ENCODE measurements at places on chromosomes 1 and 21.
A peak's percentile ranks its signal among the peaks of the same experiment; 100 is the strongest.

DNA sequence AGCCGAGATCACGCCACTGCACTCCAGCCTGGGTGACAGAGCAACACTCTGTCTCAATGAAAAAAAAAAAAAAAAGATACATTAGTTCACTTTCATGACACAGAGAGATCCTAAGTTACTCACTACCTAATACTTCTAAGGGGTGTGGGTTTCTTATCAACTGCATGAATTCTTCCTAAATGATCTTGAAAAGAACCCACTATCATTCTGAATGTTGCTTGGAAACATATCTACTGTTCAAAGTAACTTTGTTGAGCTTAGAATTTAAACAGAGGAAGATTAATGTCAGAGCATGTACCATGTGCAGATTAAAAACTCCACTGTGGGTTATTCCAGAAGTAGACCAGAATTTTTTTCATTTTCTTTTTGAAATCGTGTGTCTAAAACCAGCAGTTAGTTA is 241.5 kb downstream of the LTN1 start:
- DNase-seq: no peak

GRCh38 chr1:184426278-184426674 is 39.4 kb downstream of the C1orf21 start:
- no peak for DNase-seq

DNA sequence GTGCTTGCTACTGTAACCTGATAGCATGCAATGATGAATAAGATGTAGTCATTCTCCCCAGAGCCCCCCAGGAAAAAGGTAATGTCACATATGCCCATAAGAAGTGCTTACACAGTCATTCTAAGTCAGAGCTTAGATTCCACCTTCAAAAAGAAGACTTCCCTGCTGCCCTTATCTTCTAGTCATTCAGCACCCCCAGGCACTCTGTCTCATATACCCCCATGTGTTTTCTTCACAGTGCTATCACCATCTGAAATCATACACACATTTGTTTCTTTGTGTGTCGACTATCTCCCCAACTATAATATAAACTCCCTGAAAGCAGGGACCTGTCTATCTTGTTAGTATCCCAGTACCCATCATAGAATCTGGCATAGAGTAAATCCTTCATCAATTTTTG is 16.2 kb upstream of the OTUD3 start:
- no peak for DNase-seq

DNA sequence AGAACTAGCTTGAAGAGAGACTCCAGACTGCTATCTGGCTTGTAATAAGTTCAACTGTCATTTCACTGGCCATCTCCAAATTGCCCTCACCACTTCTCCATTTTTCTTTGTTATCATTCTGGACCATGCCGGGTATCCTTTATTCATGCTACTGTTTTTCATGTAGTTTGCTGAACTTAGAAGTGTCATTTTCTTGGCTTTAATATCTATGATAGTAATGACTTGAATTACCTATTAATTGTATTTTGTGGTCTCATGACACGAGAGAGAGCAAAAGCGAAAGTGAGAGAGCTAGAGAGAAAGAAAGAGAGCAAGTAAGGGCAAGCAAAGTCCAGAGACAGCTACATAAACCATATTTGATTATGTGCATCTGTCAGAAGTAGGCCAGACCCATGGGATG is 184.9 kb upstream of the ATP1B1 start:
- no peak for DNase-seq

DNA sequence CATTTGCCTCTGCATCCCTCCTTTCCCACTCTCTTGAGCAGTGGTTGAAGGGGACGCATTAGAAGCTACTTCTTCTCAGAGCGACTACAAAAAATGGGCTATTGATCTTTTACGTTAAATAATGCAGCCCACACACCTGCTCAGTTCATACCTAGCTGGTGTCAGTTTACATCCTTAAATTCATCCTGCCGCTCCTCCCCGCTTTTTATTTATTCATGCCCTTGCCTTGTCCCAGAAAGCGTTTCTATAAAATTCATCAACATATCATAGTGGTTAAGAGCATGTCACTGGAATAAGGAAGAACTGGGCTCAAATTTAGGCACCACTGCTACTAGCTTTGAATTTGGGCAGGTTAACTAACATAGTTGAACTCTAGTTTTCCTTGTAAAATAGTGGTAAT is 66.0 kb upstream of the TINAGL1 start:
- DNase-seq: no peak

DNA sequence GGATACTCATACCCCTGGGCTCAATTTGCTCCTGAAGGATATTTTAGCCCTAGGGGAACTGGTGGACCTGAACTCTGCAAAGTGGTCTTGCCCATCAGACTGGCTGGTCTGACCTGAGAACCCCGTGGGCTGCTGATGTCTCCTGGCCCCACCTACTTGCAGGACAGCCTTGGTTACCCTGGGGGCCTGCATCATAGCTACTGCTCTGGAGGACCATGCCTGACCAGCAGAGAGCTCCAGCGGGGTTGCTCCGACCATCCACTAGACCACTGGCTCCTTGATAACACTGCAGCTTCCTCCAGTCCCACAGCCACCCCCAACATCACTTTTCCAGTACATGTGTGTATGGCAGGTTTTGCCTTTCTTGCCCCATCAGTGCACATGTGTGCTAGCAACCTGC is 331.6 kb upstream of the BRINP3 start:
- no peak for DNase-seq

DNA sequence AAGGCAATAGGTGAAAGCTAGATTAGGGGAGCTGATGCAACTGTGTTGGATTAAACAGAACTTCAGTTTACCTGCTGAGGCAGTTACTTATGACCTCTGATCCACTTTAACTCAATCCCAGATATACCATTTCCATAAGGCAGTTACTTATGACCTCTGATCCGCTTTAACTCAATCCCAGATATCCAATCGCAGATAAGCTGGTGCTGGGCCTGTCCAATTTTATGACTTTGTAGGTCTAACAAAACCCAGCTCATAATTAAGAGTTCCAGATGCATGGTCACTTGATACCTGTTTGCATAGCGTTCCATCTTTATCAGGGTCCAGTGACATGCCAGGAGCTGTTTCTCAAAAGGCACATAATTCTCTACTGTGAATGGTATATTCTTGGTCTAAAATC is 396.0 kb downstream of the AGBL4 start:
- DNase-seq: no peak

GRCh38 chr1:247453245-247453644 is 4.7 kb downstream of the OR2B11 start:
- DNase-seq: no peak

DNA sequence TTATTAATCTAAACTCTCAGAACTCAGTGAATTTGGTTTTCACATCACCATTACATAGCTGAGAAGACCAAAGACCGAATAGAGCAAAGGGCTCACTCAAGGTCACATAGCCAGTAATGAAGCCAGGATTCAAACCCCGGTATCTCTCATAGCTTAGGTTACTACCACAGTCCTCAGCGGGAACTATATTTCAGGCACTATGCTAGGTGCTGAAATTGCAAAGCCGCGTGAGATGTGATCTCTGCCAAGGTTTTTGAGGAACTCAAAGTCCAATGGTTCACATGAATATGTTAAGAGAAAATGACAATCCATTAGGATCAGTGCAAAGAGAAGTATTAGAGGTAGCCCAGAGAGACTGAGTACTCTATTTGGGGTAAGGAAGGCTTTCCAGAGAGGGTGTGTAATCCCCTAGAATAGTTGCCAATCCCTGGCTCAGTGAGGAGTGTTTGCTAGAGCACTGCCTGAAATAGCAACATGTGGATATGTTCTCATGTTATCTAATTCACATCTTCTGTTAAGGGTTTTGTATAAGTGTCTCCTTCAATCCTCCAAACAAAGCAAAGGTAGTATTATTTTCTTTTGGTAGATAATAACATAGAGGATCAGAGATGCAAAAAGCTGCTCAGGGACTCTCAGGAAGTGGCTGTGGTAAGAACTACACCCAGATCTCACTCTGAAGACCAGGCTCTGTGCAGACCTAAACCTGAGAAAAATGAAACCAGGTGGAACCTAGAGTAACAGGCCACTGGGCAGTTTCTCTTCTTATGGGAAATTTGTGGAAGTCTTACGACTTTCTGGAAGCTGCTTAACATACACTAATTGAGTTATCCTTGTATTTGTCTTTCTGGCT is 93.1 kb upstream of the C8B start:
- DNase-seq: no peak

GRCh38 chr1:246784621-246785493 is 60.6 kb downstream of the SCCPDH start:
- peak; percentile 27 for DNase-seq

GRCh38 chr1:84121360-84121759 is 22.7 kb upstream of the PRKACB start:
- no peak for DNase-seq

DNA sequence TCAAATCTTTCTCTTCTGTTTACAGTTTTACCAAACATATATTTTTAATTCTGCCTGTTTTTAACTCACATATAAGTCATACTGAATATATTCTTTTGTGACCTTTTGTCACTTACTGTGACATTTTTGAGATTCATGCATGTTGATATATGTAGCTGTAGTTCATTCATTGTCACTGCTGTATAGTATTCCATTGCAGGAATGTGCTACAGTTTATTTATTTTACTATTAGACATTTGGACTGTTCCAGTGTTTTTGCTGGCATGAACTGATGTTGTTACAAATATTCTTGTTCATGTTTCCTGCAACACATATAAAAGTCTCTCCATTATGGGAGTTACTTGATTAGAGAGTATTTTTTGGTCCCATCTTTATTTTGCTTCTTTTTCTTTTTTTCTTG is 174.9 kb downstream of the DHRS3 start:
- no peak for DNase-seq

DNA sequence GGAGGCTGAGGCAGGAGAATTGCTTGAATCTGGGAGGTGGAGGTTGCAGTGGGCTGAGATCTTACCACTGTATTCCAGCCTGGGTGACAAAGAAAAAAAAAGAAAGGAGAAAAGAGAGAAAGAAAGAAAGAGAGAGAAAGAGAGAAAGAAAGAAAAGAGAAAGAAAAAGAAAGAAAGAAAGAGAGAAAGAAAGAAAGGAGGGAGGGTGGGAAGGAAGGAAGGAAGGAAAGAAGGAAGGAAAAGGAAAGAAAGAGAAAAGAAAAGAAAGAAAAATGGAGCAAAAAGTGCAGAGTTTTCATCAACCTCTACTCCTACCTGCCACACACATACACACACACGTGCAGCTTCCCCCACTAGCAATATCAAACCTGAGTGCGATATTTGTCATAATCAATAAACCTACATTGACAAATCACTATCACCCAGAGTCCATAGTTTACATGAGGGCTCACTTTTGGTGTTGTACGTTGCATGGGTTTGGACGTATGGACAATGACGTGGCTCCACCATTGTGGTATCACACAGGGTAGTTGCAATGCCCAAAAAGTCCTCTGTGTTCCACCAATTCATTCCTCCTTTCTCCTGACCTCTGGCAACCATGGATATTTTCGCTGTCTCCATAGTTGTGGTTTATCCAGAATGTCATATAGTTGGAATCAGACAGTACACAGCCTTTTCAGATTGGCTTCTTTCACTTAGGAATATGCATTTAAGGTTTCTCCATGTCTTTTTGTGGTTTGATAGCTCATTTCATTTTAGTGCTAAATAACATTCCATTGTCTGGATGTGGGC is 36.5 kb downstream of the EVA1C start:
- no peak for DNase-seq

GRCh38 chr1:165444897-165445370 is at the start of gene RXRG:
TSS of gene RXRG (minus strand) at chr1:165445126. CDS start at chr1:165444893, 233 bp downstream.
- DNase-seq: peak; percentile 66

DNA sequence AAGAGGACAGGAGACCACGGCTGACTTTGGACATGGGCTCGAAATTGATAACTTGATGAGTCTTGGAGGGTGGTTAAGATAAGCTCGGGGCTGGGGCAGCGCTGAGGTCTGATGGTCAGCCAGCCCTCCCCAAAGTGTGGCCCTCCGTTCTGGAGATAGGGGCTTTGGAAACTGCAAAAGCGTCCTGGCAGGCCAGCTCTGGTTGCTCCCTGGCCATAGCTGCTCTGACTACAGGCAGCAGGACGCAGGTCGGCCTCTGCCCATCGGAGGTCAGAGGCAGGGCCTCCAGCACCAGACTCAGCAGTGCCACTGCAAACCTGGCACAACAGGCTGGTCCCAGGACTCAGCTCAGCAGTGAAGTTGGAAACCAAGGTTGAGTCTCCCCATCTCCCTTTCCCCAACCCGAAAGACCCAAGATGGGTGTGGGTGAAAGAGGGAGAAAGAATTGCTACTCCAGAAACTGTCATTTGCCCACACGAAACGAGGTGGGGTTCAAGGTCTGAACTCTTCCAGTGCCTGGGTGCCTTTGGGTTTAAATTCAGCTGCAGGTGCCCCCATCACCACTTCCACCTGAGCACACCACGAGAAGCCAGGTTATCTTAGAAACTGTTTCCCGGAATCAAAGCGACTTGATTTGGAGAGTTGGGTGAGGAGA is 4.8 kb downstream of the SIM2 start:
- no peak for DNase-seq

DNA sequence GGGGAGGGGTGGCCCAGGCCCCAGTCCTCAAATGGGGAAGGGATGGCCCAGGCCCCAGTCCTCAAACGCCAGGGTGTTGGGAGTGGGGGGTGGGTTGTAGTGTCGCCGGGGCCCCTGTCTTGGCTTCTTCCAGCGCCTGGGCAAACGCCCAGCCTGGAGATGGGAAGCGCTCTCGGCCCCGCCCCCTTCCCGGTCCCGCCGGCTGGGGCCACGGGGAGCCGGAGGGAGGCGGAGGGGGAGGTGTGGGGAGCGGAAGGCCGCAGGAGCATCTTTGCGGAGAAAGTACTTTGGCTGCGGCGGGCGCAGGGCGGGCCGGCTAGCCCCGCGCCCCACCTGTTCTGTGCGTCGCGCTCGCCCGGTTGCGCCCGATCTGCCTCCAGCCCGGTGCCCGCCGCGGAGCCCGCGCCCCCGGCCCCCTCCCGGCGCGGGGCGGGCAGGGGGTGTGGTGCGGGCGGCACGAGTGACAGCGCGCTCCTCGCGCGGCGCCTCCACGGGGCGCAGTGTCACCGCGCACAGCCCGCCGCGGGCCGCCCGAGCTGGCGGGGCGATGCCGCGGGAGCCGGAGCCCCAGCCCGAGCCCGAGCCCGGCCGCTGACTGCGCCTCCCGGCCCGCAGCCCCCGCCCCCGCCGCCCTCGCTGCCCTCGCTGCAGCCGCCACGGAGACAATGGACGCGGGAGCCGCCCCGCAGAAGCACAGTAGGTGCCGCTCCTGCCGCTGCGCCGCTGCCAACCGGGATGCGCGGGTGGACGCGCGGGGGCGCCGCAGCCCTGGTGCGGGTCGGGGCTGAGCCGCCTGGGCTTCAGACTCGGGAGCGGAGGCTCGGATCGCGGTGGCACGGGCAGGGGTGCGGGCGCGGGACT is 31.1 kb upstream of the PEX10 start:
- peak; percentile 62 for DNase-seq

DNA sequence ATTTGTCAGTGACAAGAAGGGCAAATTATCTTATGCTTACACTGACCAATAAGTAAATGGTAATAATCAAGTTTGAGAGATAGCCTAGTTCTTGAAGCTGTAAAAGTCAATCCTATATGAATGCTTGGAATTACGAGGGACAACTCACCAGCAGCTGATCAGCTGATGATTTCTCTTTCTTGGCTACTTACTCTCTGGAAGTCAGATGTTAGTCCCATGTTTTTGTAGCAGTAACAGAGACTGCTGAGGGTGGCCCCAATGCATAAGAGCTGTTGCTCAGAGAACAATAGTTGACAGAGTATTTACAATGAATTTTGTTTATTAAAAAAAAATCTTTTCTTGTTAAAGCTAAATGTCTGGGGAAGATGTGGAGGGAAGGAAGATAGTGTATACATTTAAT is 39.3 kb downstream of the CD160 start:
- DNase-seq: no peak

- DNase-seq: peak; percentile 60
Measured at GRCh38 chr1:91884459-91885212, 1.3 kb downstream of the TGFBR3 start.

- DNase-seq: no peak
Measured at GRCh38 chr1:43315963-43316737, 15.4 kb downstream of the TIE1 start.

Data from activated naive CD4-positive, alpha-beta T cell treated with anti-CD3 and anti-CD28 coated beads for 36 hours (primary cell).